ENCODE measurements at places on chromosomes 7 and 10.

GRCh38 chr7:47428768-47429472 lies 153.0 kb downstream of the TNS3 start:
- no peak for DNase-seq

GRCh38 chr7:16046041-16046440 lies 359.6 kb upstream of the MEOX2 start:
- no peak for DNase-seq

DNA sequence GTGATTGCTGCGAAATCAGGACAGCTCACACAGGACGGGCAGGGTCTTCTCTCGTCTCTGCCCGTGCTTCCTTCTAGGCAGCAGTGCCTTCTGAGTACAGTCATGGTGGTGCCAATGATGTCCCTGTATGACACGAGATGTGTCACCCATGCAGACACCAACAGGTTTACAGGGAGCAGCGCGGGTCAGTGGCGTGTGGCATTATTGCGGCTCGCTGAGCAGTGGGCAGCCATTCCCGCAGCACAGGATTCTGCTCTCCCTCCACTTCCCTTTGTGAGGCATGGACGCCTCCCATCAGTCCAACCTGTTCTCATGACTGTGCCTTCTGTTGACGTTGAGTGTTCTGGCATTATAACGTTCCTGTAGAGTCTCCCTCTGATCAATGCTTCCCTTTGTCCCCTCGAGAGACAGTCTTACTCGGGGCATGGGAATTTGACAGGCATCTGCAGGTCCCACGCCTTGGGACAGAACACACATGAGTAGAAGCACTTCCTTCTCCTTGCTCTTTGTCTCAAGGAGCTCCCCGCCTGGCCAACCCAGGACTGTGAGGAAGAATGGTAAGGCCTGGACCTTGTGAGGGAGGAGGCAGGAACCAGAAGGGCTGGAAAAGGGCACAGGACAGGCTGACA lies 219.5 kb downstream of the PAXIP1 start:
- DNase-seq = no peak

GRCh38 chr10:75904499-75905283 lies 473.3 kb downstream of the LRMDA start:
- no peak for DNase-seq

- no peak for DNase-seq
These were observed 359.9 kb downstream of the GLRX3 start for GRCh38 chr10:130495891-130496636.

GRCh38 chr10:65348637-65349036 lies 1577.2 kb upstream of the LRRTM3 start:
- DNase-seq = no peak

- DNase-seq = no peak
These were observed 44.2 kb downstream of the CAMK2B start for GRCh38 chr7:44280993-44281721.

GRCh38 chr10:69870591-69870990 lies 68.9 kb downstream of the COL13A1 start:
- DNase-seq = no peak

DNA sequence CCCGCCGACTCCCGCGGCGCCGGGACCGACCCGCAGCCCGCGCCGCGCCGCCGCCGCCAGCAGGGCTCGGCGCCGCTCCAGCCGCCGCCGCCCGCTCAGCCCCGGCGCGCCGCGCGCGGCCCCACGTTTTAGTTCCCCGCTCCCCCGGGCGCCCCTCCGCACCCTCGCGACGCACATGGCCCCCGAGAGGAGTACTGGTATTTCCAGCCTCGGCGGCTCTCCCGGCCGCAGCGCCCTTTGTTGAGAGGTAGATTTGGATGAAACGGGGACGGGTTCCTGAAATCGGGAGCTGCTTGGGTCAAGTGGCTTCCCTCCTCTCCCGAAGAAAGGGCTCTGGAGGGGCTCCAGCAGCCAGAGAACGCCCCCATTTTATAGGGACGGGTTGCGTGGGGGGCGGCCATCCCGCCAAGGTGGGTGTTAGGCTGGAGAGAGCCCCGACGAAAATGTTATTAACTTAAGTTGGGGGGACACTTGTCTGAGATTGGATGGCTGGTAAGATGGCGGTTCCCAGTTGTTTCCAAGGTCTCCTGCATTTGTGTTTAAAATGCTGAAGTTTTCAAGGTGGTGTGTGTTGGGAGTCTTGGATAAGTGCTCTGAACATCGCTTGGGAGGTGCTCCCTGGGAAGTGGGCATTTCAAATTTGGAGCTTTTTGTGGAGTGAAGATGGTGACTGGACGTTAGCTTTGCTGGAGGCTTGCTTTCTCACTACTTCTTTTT lies 1.2 kb downstream of the BMI1 start:
- DNase-seq = no peak

GRCh38 chr7:151020231-151020630 lies 4.1 kb downstream of the ATG9B start:
- DNase-seq = no peak

DNA sequence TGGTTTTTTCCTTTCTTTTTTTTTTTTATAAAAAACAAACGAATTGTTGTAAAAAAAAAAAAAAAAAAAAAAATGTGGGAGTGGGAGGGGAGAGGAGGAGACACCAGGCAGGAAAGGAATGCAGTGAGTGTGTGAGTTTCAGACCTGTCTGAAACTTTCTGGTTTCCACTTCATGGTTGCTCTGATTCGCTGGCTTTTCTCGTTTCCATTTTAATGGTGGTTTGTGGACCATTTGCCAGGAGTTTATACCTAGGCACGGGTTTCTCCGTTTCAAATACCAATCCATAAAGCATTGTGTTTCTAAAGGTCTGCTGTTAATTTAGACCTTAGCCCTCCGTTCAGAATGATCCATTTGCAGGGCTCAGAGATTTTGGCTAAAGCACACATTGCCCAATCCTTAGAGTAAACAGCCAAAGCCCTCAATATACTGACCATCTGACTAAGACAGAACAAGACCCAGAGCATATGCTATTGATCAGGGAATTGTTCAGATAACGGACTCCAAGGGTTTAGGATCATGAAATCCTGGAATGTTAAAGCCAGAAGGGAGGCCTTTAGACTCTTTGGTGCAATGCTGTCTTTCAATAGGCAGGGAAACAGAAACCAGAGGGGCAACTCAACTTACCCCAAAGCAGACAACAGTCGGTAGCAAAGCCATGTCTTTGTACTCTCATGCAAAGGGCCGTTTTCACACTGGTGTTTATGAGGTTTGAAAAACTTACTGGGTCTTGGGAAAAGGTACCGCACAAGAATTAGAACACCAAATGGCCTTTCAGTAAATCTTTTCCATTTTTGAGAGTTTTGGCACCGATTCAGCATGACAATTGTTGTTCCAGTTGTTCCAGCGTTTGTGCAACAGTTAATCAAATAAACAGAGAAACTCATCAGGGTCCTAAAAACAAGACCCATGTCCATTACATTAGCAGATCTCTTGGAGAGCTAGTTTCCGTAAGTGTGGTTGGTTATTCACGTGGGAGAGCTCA lies 94.3 kb upstream of the AGBL3 start:
- no peak for DNase-seq

DNA sequence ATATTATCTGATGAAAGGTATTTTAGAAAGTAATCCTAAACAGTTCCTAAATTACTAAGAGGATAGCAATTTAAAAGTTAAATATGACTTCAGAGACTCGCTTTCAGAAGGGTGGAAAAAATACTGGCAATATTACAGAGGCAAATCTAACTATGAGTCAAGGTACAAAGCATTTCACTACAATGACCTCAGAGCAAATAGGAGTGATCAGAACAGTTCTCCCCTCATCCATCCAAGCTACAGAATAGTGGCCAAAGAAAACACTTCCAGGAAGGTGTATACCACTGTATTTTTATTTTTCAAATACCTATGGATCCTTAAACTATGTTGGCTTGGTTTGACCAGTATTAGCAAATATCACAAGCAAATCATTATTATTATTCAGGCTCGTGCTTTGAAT lies 112.8 kb upstream of the ODAD2 start:
- DNase-seq = no peak

- DNase-seq = no peak
These were observed 14.0 kb upstream of the HGF start for GRCh38 chr7:81783818-81784217.

DNA sequence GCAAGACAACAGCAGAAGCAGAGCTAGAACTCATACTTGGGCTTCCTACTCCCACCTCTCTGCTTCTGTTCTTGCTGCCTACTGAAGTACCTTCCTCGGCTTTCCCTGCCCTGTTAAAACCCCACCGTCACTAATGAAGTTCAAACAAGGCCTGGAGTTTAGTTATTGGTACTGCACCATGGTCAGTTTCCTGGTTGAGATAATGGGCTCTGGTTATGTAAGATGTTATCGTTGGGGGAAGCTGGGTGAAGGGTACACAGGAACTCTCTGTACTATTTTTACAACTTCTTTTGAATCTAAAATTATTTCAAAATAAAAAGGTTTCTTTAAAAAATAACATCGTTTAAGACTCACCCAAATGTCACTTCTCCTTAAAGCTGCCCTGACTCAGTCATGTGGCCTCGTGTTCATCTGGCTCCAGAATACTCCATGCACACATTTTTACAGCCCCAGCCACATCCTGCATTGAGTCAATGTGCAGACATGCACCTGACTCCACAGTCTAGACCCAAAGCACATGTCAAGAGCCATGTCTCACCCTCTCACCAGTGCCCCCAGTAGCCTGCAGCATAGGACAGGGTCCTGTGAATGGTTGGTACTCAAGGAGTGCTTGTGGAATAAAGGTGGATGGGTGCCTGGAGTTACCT lies 36.9 kb upstream of the AQP1 start:
- no peak for DNase-seq

GRCh38 chr7:6317797-6318438 lies 45.5 kb upstream of the CYTH3 start:
- DNase-seq = no peak

DNA sequence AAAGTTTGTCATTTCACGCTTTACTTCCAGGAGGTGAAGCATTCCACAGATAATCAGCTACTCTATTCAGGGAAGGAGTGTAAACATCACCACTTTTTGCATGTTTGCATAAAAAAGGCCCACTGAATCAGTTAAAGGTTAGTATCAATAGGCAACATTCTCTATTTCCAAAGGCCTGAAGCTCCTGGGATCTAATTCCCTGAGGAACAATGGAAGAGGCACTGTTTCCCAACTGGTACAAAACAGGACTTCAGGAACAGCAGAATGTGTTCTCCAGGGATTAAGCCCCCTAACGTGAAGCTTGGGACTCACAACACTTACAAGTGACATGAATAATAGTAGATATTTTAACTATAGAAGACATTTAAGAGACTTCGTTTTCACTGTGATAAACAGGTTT lies 6.1 kb downstream of the LRRN3 start:
- DNase-seq = no peak

DNA sequence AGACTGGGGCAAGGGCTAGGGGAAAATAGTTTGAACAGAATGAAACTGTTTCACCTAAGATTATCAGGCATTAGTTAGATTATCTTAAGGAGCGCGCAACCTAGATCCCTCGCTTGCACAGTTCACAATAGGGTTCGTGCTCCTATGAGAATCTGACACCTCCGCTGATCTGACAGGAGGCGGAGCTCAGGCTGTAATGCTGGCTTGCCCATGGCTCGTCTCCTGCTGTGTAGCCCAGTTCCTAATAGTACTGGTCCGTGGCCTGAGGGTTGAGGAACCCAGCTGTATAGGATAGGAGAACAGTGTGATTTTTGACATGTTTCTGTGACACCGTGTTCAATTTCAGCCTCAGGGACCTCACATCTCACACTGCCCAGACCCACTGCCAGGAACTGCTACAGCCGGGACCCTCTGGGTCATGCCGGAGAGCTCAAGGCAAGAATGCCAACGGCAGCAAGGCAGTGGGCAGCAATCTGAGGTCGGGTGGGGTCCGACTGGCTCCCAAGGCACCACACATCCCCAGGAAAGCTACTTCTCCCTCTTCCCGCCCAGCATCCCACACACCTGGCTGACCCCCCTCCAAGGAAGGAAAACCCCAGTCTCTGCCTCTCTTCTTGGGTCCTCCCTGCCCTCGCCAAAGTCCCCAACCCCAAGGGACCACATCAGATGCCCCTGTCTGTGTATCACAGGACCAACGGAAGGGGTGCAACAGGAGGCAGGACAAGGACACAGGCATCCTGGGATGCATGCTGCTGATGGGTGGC lies 31.7 kb downstream of the CAMK2B start:
- DNase-seq = no peak

DNA sequence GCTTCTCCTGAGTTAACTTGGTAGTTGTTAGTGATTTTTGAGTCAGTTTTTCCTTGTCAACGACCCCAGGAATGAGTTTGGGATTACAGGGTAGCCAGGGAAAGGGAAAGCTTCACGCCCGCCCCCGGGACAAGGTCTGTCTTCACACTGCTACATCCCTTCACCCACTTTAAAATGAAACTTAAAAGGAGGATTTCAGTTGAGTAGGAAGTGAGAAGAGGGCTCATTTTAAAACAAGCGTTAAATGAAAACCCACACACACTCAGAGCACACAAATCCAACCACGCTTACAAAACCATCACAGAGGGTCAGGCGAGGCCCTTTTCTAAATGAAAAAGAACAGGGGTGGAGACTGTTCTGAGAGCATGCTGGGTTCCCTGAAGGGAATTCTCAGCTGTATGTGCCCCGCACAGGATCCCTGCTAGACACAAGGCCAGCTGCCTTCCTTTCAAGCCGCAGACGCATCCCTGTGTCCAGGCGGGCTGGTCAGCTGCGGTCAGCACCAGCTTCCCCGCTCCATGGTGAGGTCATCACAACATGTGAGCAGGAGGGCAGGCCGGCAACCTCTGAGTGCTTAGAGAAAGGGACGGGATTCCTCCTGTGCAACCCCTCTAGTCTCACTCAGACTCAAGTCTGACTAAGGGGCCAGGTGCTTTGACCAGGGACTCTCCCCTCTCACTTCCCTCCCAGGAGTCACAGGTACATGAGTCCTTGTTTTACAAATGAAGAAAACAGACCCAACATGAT lies 111.8 kb downstream of the EGFR start:
- DNase-seq = no peak

GRCh38 chr10:36198322-36198721 lies 556.2 kb upstream of the FZD8 start:
- DNase-seq = no peak

DNA sequence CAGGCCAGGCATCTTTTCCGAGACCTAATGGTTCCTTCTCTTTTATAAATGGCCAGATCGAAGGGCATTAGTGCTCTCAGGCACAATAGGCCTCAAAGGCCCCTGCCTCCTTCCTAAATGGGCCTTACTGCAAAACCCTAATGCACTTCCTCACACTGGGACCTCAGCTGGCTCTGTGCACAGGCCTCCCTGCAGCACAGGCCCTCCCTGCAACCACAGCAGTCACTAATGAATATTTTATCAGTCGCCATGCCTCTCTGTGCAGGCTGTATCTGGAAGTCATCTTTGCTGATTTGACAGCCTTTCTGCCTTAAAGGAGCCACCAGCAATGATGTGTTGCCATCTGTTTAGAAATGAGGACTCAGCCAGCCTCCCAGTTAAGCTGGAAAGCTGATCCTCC lies 54.9 kb upstream of the SDK1 start:
- no peak for DNase-seq

DNA sequence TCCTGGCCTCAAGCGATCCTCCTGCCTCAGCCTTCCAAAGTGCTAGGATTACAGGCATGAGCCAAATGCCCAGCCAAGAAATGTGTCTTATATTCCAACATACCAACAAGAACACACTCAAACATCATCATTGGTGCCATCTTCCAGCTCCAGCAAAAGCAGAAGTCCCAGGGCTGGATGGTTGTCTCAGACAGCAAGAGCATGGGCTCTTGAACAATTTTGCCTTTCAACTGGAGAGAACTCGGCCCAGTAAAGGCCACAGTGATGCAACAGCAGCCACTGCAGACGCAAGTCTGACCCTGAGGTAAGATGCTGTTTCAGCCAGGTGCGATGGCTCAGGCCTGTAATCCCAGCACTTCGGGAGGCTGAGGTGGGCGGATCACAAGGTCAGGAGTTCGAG lies 52.8 kb upstream of the NFE2L3 start:
- DNase-seq = no peak

GRCh38 chr10:27319752-27320431 lies 79.3 kb upstream of the ACBD5 start:
- peak; percentile 7 for DNase-seq

Data from activated CD4-positive, alpha-beta T cell treated with anti-CD3 and anti-CD28 coated beads, Interleukin-2, amount 50 U/mL, for 24 hours (primary cell).